ENCODE measurements at places on chromosomes 16 and 17.

- no peak for DNase-seq
Measured at GRCh38 chr16:12627394-12627793, 176.3 kb downstream of the CPPED1 start.

GRCh38 chr17:28700830-28701492, 10.7 kb downstream of the PROCA1 start:
- no peak for DNase-seq

DNA sequence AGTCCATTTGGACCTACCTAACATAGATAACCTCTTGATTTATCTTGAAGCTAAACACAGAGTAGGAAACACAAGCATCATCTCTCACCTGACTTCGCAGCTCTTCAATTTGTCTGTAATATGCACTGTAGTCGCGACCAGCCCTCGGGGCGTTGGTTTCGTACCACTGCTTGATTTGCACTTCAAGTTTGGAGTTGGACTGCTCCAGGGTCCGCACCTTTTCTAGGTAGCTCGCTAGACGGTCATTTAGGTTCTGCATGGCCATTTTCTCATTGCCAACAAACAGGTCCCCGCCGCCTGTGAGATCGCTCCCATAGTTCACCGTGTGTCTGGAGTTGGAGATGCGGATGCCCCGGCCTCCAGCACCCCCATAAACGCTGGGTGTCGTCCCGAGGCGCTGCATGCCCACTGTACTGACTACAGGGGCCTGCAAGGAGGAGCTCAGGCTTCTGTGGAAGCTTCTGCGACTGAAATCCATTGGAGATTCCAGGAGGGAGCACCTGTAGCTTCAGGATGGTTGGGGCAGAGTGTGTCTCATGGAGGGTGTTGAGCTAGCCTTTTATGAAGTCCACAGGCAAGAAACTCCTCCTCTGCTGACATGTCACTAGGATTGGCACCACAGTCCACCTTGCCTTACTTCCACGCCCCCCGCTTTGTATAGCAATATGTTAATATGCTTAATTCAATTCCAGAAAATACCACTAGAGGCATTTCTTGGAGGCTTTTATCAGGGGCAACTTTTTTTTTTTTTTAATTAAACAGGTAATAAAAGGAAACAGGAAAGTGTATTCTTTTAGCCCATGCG, at the start of gene KRT20:
TSS of gene KRT20 (minus strand) at position 535 of the 805 bp plus-strand sequence. CDS start at position 478, 57 bp downstream.
- DNase-seq: no peak

- DNase-seq: no peak
Measured at GRCh38 chr17:73874008-73874720, 229.9 kb upstream of the SDK2 start.

DNA sequence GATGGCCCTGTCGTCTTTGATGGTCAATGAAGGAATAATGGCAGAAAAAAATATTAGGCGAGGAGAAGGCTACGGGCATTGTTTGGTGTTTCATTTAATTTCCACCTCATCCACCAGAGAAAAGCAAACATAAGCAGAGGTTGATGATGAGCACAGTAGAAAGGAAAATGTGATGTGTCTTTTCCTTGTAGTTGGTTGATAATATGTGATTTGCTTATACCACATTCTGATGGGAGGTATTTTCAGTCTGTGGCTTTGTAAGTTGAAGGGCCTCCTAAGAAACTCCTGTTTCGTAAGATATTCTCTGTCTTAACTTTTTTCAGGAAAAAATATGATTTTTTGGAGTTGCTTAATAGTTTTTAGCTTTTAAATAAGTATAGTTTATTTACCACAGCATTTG, 215.7 kb downstream of the PRKCA start:
- no peak for DNase-seq

DNA sequence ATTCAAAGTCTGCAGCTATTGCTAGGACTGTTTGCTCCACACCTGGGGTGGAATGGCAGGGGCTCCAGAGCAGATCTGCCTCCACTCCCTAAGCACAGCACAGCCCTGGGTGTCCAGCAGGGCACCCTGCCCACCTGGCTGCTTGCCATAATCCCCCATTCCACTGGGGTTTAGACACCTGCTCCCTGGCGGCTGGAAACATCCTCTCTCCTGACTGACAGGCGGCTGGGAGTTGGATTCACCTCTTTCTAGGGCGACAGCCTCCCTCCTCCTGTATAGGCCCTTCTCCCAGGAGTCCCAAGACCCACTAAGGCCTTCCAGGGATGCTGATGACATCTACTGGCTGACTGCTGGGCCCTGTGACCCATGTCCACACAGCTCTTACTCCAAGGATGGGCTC, 18.0 kb downstream of the HDAC5 start:
- DNase-seq: no peak

DNA sequence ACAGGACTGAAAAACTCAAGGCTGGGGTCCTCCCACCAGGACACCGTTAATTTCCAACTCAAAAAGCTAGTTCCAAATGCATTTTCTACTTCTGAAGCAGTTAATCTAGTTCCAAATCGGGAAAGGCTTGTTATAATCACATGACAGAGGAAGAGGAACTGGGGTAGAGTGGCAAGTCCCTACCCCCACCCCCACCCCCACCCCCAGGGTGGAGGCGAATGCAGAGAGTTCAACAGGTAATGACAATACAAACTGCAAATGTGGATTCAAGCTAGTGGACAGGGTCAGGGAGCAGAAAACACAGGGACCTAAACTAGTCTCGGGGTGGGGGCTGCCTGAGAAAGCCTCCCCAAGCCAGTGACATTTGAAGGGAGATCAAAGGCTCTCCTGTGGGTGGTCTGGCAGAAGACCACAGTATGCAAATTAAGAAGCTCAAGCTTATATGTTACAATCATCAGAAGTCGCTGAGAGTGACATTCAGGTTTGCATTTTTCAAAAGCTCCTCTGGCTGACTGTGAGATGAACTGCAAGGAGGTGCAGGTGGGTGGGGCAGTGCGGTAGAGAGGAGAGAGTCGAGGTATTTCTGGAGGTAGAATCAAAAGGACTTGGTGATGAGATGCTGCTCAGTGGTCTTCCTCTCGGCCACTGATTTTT, 56.4 kb upstream of the SLC25A19 start:
- DNase-seq: no peak

- no peak for DNase-seq
Measured at GRCh38 chr16:75292691-75293090, 41.3 kb upstream of the BCAR1 start.

- no peak for DNase-seq
Measured at GRCh38 chr17:31509095-31509804, 117.8 kb downstream of the RAB11FIP4 start.

- DNase-seq: no peak
Measured at GRCh38 chr16:26826500-26826899, 240.2 kb upstream of the C16orf82 start.

DNA sequence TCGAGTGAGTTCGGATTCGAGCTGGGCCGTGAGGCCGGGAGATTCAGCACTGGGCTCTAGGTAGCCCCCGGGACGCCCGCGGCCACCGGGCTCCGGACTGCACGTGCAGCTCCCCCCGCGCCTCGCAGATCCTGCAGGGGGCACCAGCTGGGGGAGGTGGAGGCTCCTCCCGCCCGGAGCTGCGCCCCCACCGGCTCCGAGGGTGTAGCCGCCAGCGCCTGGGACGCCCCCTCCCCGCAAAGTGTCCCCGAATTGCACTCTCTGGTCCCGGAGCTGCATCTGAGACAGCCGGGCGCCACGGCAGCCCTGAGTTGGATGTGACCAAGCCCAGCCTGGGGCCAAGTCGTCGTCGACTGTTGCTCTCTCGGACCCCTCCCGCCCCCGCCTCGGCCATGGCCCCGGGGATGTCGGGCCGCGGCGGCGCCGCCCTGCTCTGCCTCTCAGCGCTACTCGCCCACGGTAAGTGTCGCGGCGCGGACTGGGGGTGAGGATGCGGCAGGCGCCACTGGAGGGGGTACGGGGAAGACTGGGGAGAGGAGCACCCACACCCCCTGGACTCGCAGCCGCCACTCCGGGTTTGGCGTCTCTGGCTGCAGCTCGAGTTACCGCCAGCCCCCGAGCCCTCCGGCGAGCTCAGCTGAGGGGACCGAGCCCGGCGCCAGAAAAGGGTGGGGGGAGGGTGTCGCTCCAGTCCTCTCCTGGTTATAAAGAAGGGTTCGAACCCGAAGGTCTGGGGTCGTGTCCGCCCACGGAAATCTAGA, 1.5 kb downstream of the TMEM132E start:
- DNase-seq: no peak

DNA sequence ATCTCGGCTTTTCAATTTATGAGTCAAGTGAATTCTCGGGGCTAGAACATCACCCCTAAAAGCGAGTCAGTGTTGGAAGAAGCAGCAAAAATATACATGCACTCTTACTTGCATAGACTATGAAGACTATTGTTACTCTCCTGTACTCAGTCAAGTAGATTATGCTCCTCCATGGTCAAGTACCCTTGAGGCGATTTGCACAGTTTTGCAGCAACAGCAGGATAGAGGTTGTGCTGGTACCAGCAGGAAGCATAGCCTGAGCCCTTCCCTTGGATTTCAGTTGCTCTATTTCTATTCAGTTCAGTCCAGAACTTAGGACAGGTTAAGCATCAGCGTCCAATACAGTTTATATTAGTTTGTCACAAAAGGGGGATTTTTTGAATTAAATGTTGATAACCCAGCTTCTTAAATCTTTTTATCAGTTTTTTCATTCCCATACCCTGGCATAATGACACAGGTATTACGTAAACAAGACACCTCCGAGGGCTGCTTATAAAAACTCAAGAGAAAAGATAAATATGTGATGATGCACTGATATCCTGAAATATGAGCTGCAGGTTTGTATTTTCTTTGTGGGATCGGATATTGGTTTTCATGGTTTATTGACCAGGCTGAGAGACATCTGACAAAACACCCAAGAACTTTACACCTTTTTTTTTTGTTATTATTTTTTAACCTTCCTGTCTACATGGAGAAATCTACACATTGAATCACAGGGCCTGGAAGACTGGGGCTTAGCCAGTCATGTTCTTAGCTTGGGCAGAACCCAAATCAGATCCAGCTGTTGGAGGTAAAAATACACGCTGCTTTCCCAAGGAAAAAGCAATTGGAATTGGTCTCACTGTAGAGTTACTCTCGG, 144.1 kb downstream of the PITPNC1 start:
- peak; percentile 56 for DNase-seq

- no peak for DNase-seq
Measured at GRCh38 chr16:67305216-67306071, 21.1 kb downstream of the KCTD19 start.

- peak; percentile 21 for DNase-seq
Measured at GRCh38 chr16:67284699-67285646, 5.6 kb downstream of the PLEKHG4 start.

GRCh38 chr17:61483778-61484116, 31.5 kb downstream of the TBX4 start:
- no peak for DNase-seq
